Vagina (tissue), 2 donors: ENCODE measurements at places on chromosomes 5 and 9. TPM values are rescaled to one million over a fixed set of nuclear protein-coding genes. Genes with fewer than 3 reads are reported as not detected.

GRCh38 chr9:26612211-26612610 lies 280.4 kb downstream of the CAAP1 start:
- no peak for DNase-seq

GRCh38 chr5:150641006-150641570 lies 628 bp downstream of the SYNPO start:
- no peak for DNase-seq

- no peak for DNase-seq
These were observed 74.6 kb downstream of the USP20 start for GRCh38 chr9:129909851-129910250.

GRCh38 chr9:15468145-15468544 lies 42.6 kb downstream of the PSIP1 start:
- no peak for DNase-seq

- DNase-seq: no peak
These were observed 73.8 kb upstream of the RAI14 start for GRCh38 chr5:34582371-34582770.

GRCh38 chr9:122785269-122785668 lies 3.5 kb upstream of the OR5C1 start:
- no peak for DNase-seq

- no peak for DNase-seq
These were observed 64.9 kb upstream of the OSMR start for GRCh38 chr5:38780945-38781344.

GRCh38 chr9:37974506-37975173 lies 70.7 kb upstream of the SLC25A51 start:
- DNase-seq: no peak

DNA sequence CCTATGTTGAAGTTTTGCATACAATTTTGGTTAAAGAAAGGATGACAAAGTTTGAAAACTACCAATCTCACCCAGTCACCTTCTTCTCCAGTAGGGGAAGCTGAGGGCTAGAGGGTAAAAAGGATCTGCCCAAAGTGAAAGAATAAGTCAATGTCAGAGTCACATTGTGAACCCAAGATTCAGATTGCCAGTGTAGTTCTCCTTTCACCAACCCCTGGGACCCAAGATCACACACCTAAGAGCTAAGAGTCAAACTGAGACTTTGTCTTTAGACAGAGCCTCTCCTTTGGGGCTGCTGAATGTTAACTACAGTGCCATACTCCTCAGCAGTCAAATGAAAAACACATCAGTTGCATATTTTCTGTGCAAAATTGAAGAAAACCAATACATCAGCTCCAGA lies 210.6 kb downstream of the ATP10B start:
- no peak for DNase-seq

DNA sequence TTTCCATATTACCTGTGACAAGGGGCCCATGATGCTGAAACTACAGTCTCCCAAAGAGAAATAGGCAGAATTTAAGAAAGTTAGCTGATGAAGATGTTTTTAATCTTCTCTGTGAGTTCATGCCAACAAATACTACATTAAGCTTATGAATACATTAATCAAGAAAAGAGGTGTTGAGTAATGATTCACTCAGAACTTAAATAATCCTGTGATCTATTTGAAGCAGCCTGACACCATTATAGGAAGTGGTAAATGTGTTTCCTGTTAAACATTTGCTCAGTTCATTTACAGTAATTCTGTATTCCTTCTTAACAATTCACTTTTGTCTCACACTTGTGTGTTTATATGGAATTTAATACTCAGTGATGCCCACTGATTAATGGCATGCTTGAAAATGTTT lies 75.0 kb upstream of the IZUMO3 start:
- no peak for DNase-seq

DNA sequence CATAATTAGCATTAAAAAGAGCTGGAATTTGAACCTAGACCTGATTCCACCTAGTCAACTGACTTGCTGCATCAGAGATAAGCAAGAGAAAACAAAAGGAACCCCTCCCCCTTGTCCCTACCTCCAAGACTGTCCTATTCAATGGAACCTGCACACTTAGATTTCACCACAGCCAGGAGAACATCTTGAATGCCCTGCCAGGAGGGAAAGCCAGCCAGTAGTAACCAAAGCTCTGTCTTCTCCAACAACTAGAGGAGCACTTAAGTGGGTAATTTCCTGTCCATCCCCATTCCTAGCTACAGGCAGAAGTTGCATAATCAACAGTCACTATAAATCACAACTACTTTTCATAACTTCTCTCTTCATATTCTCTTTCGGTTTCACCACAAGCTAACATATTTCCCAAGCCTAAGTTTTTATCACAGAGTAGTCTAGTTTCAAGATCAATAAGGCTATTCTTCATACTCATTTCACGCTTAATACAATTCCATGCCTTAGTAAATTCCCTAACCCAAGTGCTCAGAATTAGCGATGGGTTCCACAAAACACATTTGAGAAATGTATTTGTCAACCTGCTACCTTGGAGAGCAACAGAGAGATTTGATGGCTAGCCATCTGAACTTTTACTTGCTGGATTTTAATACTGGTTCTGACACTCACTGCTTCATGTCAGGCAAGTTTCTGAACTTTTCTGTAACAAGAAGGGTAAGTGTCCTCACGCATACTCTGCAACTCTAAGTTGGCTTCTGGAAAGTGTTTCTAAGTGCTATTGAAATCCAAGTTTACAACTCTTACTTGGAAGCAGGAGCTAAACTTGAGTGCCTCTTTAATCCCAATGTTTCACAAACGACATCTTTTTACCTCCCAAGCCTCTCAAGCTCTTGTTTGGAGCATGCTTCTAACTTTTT lies 2.0 kb downstream of the DENND1A start:
- no peak for DNase-seq

GRCh38 chr5:132381614-132382013 lies 12.1 kb downstream of the SLC22A5 start:
- peak; percentile 29 for DNase-seq

DNA sequence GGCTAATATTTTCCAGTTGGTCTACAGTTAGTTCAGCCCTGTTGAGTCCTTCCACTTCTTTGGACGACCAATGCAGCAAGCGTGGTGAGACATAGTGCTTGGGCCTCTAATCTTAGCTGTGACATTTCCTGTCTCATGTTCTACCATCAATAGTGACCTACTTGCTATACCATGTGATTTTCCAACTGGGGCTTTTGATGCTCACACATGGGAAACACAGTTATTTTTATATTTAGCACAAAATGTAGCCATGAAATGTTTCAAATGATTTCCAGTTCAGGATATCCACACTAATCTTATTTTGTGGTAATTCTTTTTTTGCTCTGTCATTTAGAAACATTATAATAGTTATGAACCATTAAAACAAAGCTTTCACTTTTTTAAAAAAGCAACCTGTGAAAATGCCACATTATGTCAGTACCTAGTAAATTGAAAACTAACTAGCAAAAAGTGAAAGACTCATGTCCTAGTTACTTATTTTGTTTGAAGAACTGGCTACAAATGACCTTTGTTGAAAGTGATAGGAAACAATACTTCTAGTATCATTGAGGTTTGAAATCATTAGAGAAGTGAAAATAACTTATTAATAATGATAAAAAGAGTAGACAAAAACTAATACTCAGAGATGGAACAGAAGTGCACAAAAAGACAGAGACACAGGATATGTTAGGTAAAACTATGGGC lies 18.3 kb downstream of the MARCHF3 start:
- no peak for DNase-seq

DNA sequence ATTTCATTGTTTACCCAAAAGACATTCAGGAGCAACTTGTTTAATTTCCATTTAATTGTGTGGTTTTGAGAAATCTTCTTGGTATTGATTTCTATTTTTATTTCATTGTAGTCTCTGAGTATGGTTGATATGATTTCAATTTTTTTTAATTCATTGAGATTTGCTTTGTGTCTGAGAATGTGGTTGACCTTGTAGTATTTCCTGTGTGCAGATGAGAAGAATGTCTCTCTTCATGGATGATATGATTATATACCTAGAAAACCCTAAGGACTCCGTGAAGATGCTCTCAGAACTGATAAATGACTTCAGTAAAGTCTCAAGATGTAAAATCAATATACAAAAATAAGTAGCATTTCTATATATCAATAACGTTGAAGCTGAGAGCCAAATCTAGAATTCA lies 202.4 kb upstream of the CDH9 start:
- no peak for DNase-seq

- DNase-seq: no peak
These were observed 5.2 kb upstream of the SPINK4 start for GRCh38 chr9:33234511-33235467.

DNA sequence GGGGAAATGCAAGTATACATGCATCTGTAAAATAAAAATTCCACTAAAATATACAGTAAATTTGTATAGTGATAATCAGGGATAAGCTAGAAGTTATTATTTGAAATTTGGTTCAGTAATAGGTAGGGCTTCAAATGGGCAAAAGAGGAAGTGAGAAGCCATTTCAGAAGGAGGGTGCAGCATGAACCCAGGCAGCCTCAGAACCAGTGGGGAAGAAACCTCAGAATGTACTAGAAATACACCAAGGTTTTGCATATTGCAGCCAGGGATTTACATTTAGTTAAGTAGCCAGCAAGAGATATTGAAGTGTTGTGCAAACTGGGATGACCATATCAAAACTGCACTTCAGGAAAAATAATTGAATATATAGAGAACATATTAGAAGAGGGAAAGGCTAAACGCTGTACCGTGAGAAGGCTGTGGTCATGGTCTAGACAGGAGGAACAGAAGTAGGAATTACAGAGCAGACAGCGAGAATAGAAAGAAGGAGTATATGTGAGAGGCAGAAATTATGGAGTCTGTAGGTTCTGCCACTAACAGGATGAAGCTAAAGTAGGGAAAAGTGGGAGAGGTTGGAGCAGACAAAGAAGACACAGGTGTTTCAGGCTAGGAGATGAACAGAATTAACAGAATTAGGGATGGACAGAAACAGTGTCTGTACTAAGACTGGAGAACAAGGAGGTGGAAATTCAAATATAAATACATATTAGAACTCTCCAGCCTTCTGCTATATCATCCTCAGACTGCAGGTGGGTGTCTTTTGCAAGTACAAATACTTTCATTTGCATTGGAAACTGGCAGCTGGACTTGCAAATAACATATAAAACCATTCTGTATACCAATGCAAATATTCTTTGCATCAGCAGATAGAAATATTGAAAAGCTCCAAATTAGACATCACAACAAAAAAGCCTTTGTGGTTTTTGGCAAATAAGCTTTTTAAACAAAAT lies 335.6 kb downstream of the ZNF608 start:
- DNase-seq: no peak

The HK3 gene
- 7.4 TPM for total RNA-seq

The MLANA gene
- total RNA-seq: not detected

The TTC16 gene
- 0.25 TPM for total RNA-seq

The CARTPT gene
- not detected for total RNA-seq

The SLC46A2 gene
- not detected for total RNA-seq

The CSF2 gene
- not detected for total RNA-seq

The PRSS3 gene
- total RNA-seq: 7.6 TPM
